Vagina (tissue), 2 donors: ENCODE measurements at places on chromosomes 1 and 21.

- DNase-seq, result no peak
- no peaks in the 10 kb centered on the region for H3K36me3 ChIP-seq
- no peak overlapping the region for H3K4me3 ChIP-seq
- no peaks in the 10 kb centered on the region for H3K27me3 ChIP-seq
Observed at GRCh38 chr1:23524716-23525401, 6.2 kb downstream of the E2F2 start.

DNA sequence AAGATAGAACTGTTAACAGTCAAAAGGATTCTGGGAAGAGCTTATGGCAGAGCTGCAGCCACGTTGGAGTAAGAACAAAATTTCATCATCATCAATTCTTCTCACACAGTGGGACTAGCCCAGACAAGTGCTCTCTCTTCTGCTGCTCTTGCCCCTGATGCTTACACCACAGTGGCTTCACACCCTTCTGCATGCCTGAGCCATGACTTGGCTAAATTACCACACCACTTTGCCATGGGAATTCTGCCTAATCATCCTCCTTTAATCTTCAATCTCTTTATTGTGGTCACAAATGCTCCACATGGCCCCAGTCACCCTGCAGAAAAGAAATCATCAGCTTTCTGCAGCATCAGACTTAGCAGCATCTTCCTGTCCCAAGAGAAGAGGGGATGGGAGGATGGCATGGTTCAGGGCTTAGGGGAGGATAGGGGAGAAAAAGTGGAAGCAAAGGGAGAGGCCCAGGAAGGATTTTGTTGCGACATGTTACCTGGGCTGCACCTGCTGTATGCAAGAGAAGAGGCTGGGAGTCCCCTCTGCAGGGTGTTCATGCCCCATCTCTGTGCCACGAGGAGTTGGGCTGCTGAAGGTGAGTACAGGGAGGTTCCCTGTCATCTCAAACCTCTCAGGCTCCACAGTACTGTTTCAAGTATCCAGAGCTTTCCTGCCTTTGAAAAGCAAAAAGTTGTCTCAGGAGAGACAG is 9.0 kb upstream of the RPTN start:
- H3K36me3 ChIP-seq, result no peaks in the 10 kb centered on the region
- H3K4me1 ChIP-seq, result peaks cover 33% of the 10 kb centered on the region
- H3K27ac ChIP-seq, result no peak overlapping the region

DNA sequence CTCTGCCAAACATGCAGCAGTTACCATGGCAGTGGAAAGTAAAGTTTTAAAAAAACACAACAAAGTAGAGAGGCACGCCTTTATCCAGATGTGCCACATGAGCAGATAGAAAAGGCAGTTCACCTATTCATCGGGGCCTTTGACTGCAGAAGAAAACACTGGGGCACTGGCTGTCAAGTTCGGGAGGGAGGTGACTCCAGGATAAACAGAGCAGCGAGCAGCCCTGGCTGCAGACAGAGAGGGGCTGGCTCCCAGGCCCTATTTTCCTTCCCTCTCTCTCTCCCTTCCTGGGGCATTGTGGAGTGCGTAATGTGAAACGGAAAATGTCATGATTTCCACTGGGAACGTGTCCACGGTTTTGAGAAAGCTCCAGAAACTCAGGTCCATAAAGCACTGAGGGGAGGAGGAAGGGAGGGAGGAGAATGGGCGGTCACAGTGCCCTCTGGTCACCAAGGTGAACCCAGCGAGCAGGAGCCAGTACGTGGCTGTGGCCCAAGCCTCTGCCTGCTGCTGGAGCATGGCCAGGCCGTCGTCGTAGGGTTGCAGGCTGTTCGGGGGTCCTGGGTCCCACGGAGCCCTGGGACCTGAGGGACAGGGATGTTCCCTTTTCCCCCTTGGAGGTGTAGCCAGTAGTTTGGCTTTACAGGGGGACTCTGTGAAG is 114.7 kb upstream of the IRF2BP2 start:
- H3K36me3 ChIP-seq, result no peaks in the 10 kb centered on the region
- H3K4me3 ChIP-seq, result peak overlapping the region; percentile 23
- H3K27ac ChIP-seq, result peak overlapping the region; percentile 91
- H3K27me3 ChIP-seq, result no peaks in the 10 kb centered on the region

- no peak overlapping the region for H3K27ac ChIP-seq
- no peaks in the 10 kb centered on the region for H3K36me3 ChIP-seq
- no peaks in the 10 kb centered on the region for H3K4me1 ChIP-seq
- no peak for DNase-seq
- no peak overlapping the region for H3K4me3 ChIP-seq
Observed at GRCh38 chr1:239956263-239956662, 135.4 kb upstream of the FMN2 start.

DNA sequence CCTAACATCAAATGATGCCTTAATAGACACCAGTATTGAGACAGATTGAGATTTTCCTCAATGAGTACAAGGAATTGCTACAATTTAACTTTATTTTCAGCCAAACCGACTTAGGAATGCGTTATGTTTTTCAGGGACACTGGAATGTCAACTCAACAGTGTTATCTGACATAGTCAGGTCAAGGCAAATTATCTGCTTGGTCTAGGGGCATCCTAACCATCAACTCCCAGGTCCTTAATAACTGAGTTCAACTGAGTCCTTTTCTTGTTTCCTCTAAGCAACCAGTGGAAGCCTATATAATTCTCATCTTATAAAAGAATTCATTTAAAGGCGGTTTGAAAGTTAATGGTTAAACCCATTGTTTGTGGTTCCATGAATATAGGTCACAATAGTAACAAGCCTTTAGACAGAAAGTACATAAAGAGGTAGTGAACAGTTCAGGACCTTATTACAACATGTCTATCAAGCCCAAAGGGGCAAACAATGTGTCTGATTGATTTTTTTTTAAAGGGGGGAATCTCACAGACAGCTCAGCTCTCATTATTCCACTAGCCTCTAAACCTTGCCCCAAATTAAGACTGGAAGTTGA is 32.3 kb upstream of the NR5A2 start:
- no peaks in the 10 kb centered on the region for H3K4me1 ChIP-seq
- DNase-seq, result no peak
- H3K4me3 ChIP-seq, result no peak overlapping the region
- no peaks in the 10 kb centered on the region for H3K36me3 ChIP-seq
- H3K27ac ChIP-seq, result no peak overlapping the region

DNA sequence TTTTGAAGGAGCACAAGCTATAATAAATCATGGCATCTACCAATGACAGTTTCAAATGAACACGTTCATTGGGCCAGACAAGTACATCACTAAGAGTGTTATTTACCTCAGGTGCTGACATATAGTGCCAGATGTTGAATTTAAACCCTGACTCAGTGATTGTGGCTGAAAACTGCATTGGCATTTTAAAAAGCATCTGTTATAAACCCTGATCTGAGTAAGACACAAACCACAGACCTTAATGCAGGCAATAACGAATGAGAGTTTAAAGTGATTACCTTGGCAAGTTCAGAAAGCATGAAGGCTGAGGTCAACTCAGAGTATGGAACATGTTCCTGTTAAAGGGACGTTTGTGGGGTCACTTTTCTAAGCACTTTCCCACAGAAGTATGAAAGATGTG is 865.1 kb upstream of the TMPRSS15 start:
- H3K27me3 ChIP-seq, result no peaks in the 10 kb centered on the region
- no peak overlapping the region for H3K27ac ChIP-seq
- DNase-seq, result no peak
- no peaks in the 10 kb centered on the region for H3K36me3 ChIP-seq
- H3K4me1 ChIP-seq, result no peaks in the 10 kb centered on the region
- H3K4me3 ChIP-seq, result no peak overlapping the region

DNA sequence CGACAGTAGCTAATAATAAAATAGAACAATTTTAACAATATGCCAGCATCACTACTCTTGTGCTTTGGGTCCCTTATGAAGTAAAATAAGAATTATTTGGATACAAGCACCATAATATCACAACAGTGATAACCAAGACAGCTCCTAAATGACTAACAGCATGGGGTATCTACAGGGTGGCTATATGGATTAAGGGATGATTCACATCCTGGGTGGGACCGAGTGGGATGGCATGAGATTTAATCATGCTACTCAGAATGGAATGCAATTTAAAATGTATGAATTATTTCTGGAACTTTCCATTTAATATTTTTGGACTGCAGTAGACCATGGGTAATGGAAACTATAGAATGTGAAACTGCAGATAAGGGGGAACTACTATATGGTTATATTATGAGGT is 28.1 kb upstream of the B3GALNT2 start:
- no peaks in the 10 kb centered on the region for H3K36me3 ChIP-seq
- no peaks in the 10 kb centered on the region for H3K27me3 ChIP-seq
- no peak for DNase-seq
- no peak overlapping the region for H3K4me3 ChIP-seq

- peaks cover 24% of the 10 kb centered on the region for H3K4me1 ChIP-seq
- DNase-seq, result no peak
- peak overlapping the region; percentile 3 for H3K27ac ChIP-seq
- H3K27me3 ChIP-seq, result no peaks in the 10 kb centered on the region
- no peaks in the 10 kb centered on the region for H3K36me3 ChIP-seq
- peak overlapping the region; percentile 90 for H3K4me3 ChIP-seq
Observed at GRCh38 chr1:85583611-85584263, 3.2 kb downstream of the CCN1 start.

GRCh38 chr1:206784471-206784903 is 12.2 kb upstream of the IL10 start:
- H3K4me1 ChIP-seq, result no peaks in the 10 kb centered on the region
- H3K36me3 ChIP-seq, result no peaks in the 10 kb centered on the region
- no peak for DNase-seq
- H3K4me3 ChIP-seq, result no peak overlapping the region
- H3K27ac ChIP-seq, result no peak overlapping the region
- H3K27me3 ChIP-seq, result no peaks in the 10 kb centered on the region

- H3K36me3 ChIP-seq, result no peaks in the 10 kb centered on the region
- H3K4me3 ChIP-seq, result no peak overlapping the region
- peaks cover 13% of the 10 kb centered on the region for H3K4me1 ChIP-seq
- DNase-seq, result peak; percentile 79
- no peaks in the 10 kb centered on the region for H3K27me3 ChIP-seq
- H3K27ac ChIP-seq, result no peak overlapping the region
Observed at GRCh38 chr1:201250326-201251011, 32.8 kb upstream of the PKP1 start.

- no peak for DNase-seq
- H3K27ac ChIP-seq, result no peak overlapping the region
- no peak overlapping the region for H3K4me3 ChIP-seq
- H3K4me1 ChIP-seq, result no peaks in the 10 kb centered on the region
- H3K36me3 ChIP-seq, result no peaks in the 10 kb centered on the region
- no peaks in the 10 kb centered on the region for H3K27me3 ChIP-seq
Observed at GRCh38 chr1:185974367-185975170, 240.4 kb downstream of the HMCN1 start.

GRCh38 chr1:11653861-11654136 is 430 bp downstream of the FBXO2 start:
- H3K36me3 ChIP-seq, result no peaks in the 10 kb centered on the region
- peaks cover 9% of the 10 kb centered on the region for H3K27me3 ChIP-seq
- no peak for DNase-seq
- H3K4me3 ChIP-seq, result peak overlapping the region; percentile 58
- peaks cover 43% of the 10 kb centered on the region for H3K4me1 ChIP-seq

DNA sequence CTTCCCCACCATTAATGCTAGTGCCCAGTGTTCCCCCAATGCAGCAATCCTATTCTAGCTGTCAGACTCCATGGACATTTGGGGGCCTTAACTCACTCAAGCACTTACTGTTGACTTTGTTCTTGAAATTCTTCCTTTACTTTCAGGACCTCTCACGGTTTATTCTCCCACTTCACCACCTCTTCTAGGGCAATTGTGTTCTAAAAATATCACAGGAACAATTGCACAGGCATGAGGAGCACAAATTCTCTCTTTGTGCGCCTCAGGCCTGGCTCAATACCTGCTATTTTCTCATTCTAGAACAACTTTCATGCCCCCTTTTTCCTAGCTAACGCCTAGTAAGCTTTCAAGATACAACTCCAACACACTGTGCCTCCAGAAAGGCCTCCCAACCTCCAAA is 7.3 kb downstream of the MAB21L3 start:
- DNase-seq, result no peak
- peaks cover 14% of the 10 kb centered on the region for H3K4me1 ChIP-seq
- no peak overlapping the region for H3K4me3 ChIP-seq
- H3K27ac ChIP-seq, result no peak overlapping the region
- H3K36me3 ChIP-seq, result no peaks in the 10 kb centered on the region

GRCh38 chr21:45698493-45699184 is 55.1 kb downstream of the PCBP3 start:
- H3K27me3 ChIP-seq, result no peaks in the 10 kb centered on the region
- H3K4me3 ChIP-seq, result no peak overlapping the region
- no peak overlapping the region for H3K27ac ChIP-seq
- DNase-seq, result no peak
- no peaks in the 10 kb centered on the region for H3K4me1 ChIP-seq

- DNase-seq, result no peak
- H3K4me3 ChIP-seq, result no peak overlapping the region
- H3K27ac ChIP-seq, result no peak overlapping the region
- H3K27me3 ChIP-seq, result no peaks in the 10 kb centered on the region
- H3K4me1 ChIP-seq, result peaks cover 19% of the 10 kb centered on the region
- H3K36me3 ChIP-seq, result no peaks in the 10 kb centered on the region
Observed at GRCh38 chr1:152880907-152881306, 2.8 kb downstream of the SMCP start.

GRCh38 chr21:38310646-38311485 is 54.1 kb downstream of the KCNJ15 start:
- H3K36me3 ChIP-seq, result no peaks in the 10 kb centered on the region
- no peaks in the 10 kb centered on the region for H3K27me3 ChIP-seq
- no peak overlapping the region for H3K27ac ChIP-seq
- H3K4me1 ChIP-seq, result no peaks in the 10 kb centered on the region
- no peak overlapping the region for H3K4me3 ChIP-seq

- H3K27ac ChIP-seq, result no peak overlapping the region
- no peaks in the 10 kb centered on the region for H3K27me3 ChIP-seq
- DNase-seq, result no peak
- H3K4me3 ChIP-seq, result no peak overlapping the region
Observed at GRCh38 chr1:59695252-59695651, 119.5 kb upstream of the HOOK1 start.
